ENCODE measurements at places on chromosomes 13 and 19.

- DNase-seq: peak; percentile 40
Measured at GRCh38 chr13:108961542-108962125, 332.2 kb downstream of the MYO16 start.

- no peak for DNase-seq
Measured at GRCh38 chr13:73924607-73925006, 209.6 kb downstream of the KLF12 start.

DNA sequence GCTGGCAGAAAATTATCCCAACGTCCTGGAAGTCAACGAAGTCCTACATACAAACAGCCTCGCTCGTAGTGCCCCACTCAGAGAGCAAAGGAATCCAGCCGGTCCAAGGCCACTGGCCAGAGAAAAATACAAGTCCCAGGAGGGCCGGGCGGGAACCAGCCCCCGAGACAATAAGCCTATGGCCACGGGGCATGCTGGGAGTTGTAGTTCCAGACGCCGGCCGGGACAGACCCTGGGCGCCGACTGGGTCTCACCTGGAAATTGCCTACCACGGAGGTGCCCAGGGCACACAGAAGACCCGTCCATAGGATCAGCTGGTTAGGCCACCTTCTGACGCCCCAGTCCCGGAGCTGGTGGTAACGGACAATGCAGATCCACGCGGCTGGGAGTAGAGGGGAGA is 5.4 kb downstream of the TMEM150B start:
- no peak for DNase-seq

- DNase-seq: no peak
Measured at GRCh38 chr13:79722885-79723445, 242.0 kb downstream of the NDFIP2 start.
